ENCODE measurements at places on chromosomes 2 and 18.

GRCh38 chr18:5455674-5456073, 88.1 kb downstream of the EPB41L3 start:
- DNase-seq, result no peak

- DNase-seq, result no peak
These were observed 183.1 kb upstream of the ARL4C start for GRCh38 chr2:234679741-234680687.

- no peak for DNase-seq
These were observed 497.4 kb upstream of the CRIM1 start for GRCh38 chr2:35858216-35858615.

GRCh38 chr2:219684721-219685689, 57.6 kb downstream of the SLC4A3 start:
- peak; percentile 59 for DNase-seq

DNA sequence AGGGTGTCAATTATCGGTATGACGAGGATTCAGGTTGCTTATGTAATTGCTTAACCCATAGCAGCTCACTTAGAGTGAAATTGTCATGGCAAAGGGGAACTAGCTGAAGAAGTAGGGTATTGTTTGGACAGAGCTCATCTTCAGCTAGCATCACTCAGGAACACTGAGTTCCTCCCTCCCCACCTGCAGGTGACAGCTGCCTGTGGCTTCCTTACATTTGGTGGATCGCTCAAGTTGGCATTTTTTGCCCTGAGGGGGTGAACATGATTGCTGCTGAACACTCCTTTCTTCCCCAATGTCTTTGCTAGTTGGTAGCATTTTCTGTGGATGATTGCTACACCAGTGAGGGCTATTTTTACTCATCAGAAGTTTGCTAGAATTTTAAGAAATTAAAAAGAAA, 86.7 kb upstream of the THUMPD2 start:
- DNase-seq, result no peak
